T follicular helper cell (primary cell): ENCODE measurements at places on chromosomes 6 and 20.

DNA sequence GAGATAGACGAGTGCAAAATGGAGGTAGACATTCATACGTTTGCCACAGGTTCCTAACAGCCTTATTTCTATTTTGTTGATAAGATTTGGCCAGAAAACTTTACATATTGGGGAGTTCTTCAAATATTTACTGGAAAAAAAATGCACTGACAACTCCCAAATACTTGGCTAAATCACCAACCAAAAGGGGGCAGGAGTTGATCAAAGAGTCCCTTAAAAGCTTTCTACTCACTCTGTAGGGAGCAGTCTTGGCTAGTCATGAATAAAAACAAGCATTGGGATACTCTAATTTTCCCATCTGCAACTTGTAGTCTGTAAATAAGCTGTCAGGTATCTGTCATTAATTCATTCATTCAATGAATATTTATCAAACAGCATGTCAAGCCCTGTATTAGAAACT, 18.4 kb downstream of the TENT5A start:
- DNase-seq: no peak

- no peak for DNase-seq
Observed at GRCh38 chr20:53036992-53037391, 64.8 kb downstream of the TSHZ2 start.

DNA sequence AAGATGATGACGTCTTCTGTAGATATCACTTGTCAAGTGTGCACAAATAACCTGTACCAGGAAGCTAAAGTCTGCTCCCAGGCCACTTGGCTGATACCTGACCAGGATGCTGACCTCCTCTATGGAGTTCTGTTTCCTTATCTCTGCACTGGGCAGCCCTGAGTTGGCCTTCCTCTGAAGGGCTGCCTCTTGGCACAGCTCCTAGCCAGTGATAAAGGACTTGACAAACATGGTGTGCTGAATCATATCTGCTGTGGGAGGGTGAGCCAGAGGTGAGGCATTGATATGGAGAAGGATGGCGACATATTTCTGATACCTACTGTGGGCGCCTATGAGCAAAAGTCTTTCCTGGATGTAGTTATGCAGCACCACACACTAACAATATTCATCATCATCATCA, 32.8 kb upstream of the FOXA2 start:
- no peak for DNase-seq

DNA sequence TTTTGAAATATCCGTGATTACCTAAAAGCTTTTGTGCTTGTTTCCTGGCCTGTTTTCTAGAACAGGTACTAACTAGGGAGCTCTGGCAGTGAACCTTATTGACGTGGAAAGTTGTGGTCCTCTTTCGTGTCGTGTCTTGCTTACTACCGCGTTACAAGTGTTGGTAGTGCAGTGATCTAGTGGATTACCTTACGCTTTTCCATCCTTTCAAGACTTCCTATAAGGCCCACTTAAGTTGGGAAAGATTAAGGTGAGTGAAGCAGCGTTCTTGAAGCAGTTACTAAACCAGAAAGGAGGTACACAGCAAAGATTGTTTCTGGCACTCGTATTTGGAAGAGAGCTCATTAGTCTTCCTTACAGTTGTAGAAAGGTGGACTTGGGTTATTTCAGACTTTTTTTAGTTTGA, 1.9 kb downstream of the PNRC1 start:
- DNase-seq: no peak
